WERI-Rb-1 (cell line): ENCODE measurements at places on chromosomes 6 and 20.

DNA sequence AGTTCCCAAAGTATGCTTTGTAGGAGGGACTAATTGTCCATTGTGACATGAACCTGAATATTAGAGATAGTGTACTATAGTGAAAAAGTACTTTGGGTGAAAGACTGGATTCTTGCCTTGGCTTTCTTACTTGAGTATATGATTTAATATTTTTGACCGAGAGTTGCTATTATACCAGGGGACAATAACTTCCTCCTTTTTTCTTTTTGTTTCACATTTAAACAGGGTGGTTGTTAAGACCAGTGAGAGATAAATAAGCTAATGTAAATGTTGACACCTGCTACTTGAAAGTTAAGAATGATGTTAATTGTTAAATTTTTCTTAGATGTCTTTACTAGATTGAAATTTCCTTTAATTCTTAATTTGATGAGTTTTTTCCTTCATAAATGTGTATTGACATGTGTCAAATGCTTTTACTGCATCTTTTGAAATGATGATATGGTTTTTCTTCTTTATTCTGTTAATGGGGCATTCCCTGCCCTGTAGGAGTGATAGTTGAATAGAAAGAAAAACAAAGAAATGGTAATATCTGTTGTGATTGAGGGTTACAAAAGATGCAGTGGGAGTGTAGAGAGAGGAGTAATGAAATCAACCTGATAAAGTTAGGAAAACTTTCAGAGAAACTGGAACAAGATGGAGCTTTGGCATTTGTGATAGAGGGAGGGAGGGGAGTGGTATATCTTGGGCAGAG lies 48.4 kb downstream of the ZFAND3 start:
- no peak for DNase-seq

DNA sequence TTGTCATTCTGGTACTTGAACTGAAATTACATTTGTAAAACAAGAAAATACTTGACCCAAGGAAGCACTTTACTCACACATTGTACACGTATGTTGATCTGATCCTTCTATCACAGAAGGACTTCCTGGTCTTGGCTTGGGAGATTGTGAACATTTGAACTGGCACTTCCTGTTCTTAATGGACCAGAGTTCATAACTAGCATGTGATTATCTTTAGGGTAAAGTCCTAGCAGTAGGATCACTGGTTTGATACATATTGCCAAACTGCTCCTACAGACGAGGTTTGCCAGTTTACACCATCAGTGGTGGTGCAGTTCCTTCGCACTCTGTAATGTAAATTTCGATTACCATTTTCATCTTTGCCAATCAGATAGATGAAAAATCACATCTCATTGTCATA lies 12.7 kb downstream of the HECA start:
- no peak for DNase-seq

GRCh38 chr6:14635934-14636591 lies 518.5 kb downstream of the CD83 start:
- DNase-seq, result no peak

GRCh38 chr6:46380152-46380807 lies 111.0 kb downstream of the RCAN2 start:
- DNase-seq, result no peak

GRCh38 chr20:51715856-51716185 lies 52.4 kb downstream of the ATP9A start:
- no peak for DNase-seq

DNA sequence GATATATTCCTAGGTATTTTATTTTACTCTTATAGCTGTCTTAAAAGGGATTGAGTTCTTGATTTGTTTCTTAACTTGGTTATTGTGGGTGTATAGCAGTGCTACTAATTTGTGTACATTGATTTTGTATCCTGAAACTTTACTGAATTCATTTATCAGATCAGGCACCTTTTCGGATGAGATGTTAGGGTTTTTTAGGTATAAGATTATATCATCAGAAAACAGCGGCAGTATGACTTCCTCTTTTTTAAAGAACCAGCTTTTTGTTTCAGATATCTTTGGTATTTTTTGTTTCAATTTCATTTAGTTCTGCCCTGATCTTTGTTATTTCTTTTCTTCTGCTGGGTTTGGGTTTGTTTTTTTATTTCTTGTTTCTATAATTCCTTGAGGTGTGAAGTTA lies 382.4 kb upstream of the ADGRB3 start:
- no peak for DNase-seq
